HCT116 (cell line): ENCODE measurements at places on chromosomes 4 and X.

DNA sequence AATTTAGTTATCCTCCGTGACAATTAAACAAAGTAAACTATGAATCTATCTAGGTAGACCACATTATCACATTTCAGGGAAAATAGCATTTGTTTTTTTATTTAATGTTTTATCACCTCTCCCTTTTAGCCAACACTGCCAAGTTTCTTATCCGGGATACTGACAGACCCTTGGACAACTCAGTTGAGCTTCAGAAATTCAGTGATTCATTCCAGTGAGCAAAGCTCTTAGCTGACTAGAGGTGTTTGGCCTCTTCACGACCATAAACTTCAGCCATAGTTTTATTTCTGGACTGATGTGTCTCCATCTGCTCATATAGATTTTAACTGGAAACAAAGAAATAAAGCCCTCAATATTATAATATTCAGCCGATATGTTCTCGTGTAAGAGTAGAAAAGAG lies 15.2 kb downstream of the SLITRK2 start:
- no peaks in the 10 kb centered on the region for H3K27me3 ChIP-seq
- H3K4me1 ChIP-seq, result no peaks in the 10 kb centered on the region
- no peak for DNase-seq
- no peak overlapping the region for H3K4me3 ChIP-seq

DNA sequence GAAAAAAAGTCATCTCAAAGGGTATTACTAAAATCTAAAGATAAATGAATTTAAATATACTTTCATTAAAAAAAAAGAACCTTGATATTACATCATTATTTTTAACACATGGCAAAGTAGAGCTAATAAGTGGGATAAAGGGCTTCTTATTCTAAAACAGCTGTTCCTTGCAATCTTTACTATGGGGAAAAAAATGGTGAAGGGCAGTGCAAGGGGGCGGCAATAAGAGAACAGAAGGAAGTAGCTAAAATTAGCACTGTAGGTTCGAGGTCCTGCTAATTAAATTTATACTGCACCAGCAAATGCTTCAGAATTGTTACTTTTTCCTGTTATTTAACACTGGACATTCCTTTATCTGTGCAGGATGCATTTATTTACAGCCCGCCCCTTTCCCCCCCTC lies 89.4 kb upstream of the HPF1 start:
- H3K4me3 ChIP-seq, result no peak overlapping the region
- no peaks in the 10 kb centered on the region for H3K4me1 ChIP-seq
- no peak for DNase-seq
- H3K36me3 ChIP-seq, result no peaks in the 10 kb centered on the region
- H3K27me3 ChIP-seq, result 0 out of 2 replicates have a peak, but pooled peaks cover 3% of the 10 kb centered on the region
- no peak overlapping the region for H3K27ac ChIP-seq

DNA sequence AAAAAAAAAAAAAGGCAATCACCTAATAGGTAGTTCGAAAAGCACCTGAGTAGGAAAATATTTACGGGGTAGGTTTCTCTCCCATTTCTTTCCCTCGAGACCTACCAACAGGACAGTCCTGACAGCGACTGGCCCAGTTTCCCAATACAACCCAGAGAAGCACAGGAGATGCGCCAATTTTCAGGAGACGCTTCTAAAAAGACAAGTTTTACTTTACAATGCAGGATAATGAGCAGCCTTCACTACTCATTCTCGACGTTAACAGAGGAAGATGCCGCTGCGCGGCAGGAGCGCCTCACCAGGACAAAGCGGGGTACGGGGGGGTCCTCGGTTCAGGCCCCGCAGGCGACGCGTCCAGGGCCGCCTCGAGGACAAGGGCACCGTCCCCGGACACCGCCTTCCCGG lies 708 bp downstream of the BCLAF3 start:
- no peaks in the 10 kb centered on the region for H3K36me3 ChIP-seq
- H3K4me3 ChIP-seq, result peak overlapping the region; percentile 61
- no peaks in the 10 kb centered on the region for H3K27me3 ChIP-seq
- peak overlapping the region; percentile 26; the same call in 1 of the 2 replicates for H3K27ac ChIP-seq

GRCh38 chrX:48833542-48834138 lies 1.8 kb downstream of the PCSK1N start:
- H3K27me3 ChIP-seq, result no peaks in the 10 kb centered on the region
- no peak overlapping the region for H3K4me3 ChIP-seq
- H3K36me3 ChIP-seq, result no peaks in the 10 kb centered on the region
- no peak for DNase-seq

GRCh38 chrX:130654409-130654950 lies 248.5 kb downstream of the ENOX2 start:
- no peak overlapping the region for H3K27ac ChIP-seq
- H3K27me3 ChIP-seq, result no peaks in the 10 kb centered on the region
- DNase-seq, result no peak
- H3K4me1 ChIP-seq, result no peaks in the 10 kb centered on the region
- no peaks in the 10 kb centered on the region for H3K36me3 ChIP-seq
- H3K4me3 ChIP-seq, result no peak overlapping the region

DNA sequence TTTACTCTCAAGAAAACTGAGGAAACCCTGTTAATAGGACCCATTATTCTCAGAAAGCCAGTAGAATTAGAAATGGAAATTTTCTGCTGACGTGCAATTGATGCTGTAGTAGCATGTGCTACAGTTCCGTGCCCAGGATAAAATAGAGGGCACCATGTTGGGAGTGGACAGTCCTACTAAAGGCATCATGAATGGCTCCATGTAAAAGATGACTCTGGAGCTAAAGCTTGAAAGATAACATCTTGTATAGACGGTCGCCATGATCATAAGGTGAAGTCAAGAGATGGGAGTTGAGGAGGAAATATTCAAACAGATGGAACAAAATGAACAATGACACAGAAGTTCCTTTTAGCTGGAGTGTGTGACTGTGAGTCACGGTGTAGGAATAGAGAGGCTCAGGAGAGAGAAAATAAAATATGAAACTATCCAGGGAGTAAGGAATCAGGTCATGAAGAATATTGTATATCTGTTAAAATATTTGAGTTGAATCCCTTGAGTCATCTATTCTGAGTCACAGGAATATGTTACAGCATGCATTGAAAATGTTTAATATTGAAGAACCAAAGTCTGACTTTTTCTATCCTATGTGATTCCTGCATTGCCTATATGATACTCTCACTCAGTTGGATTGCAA lies 31.8 kb downstream of the ANXA10 start:
- no peaks in the 10 kb centered on the region for H3K27me3 ChIP-seq
- no peak overlapping the region for H3K4me3 ChIP-seq
- no peak for DNase-seq
- peaks cover 7% of the 10 kb centered on the region; the same call in 1 of the 2 replicates for H3K4me1 ChIP-seq
- H3K36me3 ChIP-seq, result no peaks in the 10 kb centered on the region

DNA sequence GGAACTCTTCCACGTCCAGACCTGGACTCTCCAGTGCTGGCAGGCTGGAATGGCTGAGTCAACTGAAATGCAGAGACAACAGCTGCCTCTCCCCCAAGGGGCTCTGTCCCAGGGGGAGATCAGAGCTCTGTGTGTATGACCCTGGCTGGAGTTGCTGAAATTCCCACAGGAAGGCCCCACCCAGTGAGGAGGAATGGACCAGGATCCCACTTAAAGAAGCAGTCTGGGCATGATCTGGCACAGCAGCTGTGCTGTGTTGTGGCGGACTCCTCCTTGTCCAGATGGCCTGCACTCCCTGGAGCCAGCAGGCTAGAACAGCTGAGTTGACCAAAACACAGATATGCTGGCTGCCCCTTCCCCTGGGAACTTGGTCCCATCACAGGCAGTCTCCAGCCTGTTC lies 25.4 kb downstream of the C4orf17 start:
- H3K4me1 ChIP-seq, result no peaks in the 10 kb centered on the region
- H3K27ac ChIP-seq, result no peak overlapping the region
- H3K36me3 ChIP-seq, result no peaks in the 10 kb centered on the region
- no peaks in the 10 kb centered on the region for H3K27me3 ChIP-seq
- H3K4me3 ChIP-seq, result no peak overlapping the region

- no peak for DNase-seq
- no peak overlapping the region for H3K27ac ChIP-seq
- H3K36me3 ChIP-seq, result no peaks in the 10 kb centered on the region
- H3K27me3 ChIP-seq, result no peaks in the 10 kb centered on the region
Observed at GRCh38 chr4:31391976-31392375, 671.8 kb downstream of the PCDH7 start.

DNA sequence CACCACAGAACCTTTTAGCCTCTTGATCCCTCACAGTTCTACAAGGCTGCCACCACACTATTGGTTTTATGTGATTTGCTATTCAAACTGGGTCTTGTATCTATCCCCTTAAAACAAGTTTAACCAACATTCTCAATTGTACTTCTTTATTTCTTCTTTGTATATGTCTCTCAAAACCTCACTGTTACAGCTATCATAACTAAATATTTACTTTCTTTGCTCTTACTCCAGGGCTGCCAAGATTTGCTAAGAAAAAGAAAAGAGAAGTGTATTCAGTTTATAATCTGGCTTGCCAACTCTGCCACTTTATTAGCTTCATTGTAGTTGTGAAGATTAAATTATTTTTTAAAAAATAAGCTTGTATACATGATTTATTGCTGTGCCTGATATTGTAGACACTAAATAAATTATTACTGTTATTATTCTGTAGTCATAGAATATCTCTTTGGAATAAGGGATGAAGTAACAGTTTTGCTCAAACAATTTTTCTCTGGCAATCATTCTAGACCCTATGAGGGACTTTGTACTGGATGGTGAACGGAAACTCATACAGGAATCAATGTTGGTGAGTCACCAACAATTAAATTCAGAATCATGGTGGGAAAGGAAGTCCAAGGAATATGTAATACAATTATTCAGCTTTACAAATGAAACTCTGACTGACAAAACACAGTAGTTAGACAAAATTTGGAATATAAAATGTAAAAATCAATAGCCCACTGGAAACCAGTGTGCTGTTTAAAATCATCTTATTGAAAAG lies 127.1 kb upstream of the DCAF8L1 start:
- no peaks in the 10 kb centered on the region for H3K27me3 ChIP-seq
- H3K4me1 ChIP-seq, result no peaks in the 10 kb centered on the region
- H3K36me3 ChIP-seq, result no peaks in the 10 kb centered on the region

DNA sequence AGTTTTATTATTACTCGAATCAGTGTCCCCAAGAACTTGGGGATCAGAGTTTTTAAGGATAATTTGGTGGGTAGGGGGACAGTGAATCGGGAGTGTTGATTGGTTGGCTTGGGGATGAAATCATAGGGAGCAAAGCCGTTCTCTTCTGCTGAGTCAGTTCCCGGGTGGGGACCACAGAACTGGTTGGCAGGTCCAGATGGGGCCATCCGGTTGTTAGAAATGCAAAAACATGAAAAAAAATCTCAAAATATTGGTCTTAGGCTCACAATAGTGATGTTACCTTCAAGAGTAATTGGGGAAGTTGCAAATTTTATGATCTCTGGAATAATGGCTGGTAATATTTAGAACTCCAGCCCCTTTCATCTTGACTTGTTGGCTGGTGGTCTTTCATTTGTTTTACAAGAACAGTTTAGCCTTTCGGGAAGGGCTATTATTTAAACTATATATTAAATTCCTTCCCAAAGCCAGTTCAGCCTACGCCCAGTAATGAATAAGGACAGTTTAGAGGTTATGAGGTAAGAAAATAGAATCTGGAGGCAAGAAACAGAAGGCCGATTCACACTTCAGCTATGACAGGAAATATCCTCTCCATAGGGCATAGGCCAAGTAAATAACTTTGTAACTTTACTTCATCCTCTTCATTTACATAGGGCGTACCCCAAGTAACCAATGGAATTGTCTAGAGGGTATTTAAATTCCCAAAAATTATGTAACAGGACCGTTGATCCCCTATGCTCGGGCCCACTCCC lies 164.1 kb upstream of the STS start:
- H3K4me1 ChIP-seq, result no peaks in the 10 kb centered on the region
- H3K27ac ChIP-seq, result no peak overlapping the region
- no peaks in the 10 kb centered on the region for H3K36me3 ChIP-seq
- DNase-seq, result no peak
- no peak overlapping the region for H3K4me3 ChIP-seq

DNA sequence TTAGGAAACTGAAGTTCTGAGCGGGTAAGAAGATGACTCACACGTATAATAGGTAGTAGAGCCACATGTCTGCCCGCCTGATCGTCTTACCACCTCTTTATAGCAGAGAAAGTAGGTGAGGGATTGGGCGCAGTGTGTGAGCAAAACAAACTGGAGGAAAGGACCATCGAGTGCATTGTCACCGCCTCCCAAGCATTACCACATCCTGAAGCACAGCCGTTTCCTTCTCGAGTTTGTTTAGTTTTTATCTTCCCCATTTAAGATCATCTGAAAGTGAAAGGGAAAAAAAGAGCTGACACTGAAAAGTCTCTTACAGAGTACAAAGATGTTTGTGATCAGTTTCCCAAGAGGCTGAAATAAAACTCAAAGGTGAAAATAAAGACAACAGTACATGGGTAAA lies 14.8 kb downstream of the PDK3 start:
- no peak for DNase-seq
- H3K4me1 ChIP-seq, result no peaks in the 10 kb centered on the region
- H3K4me3 ChIP-seq, result no peak overlapping the region
- no peaks in the 10 kb centered on the region for H3K36me3 ChIP-seq
- no peak overlapping the region for H3K27ac ChIP-seq

DNA sequence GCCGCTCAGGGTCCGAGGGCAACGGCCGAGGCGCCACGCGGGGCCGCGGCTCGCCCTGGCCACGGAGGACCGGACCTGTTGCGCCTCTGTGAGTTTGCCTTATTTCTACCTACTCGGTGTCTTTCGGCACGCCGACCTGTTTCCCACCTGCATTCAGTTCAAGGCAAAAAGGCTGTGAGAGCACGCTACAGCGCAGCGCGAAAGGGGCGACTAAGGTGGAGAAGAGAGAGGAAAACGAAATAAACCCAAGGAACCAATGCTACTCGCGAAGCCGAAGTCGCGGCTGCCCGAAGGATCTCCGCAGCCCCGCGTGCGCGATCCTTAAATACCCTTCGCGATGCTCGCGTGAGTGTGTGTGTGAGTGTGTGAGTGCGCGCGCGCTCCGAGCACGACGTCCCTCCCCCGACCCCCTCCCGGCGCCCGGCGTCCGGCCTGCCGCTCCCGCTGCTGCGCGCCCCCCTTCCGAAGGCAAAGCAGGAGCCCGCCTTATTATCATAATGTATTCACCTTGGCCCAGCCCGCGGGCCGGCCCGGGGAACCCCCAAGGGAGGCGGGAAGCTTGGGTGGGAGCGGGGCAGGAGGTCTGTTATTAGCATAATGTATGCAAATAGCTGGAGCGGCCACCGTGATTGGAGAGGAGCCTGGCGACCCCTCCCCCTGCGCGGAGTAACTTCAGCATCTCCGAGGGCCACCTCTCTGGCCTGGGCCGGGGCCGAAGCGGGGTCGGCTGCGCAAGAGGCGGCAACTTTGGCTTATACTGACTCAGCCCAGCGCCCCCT lies at the start of gene COL25A1:
COL25A1 (minus strand) TSS at position 298 of the 779 bp plus-strand sequence.
- no peaks in the 10 kb centered on the region for H3K4me1 ChIP-seq
- H3K36me3 ChIP-seq, result no peaks in the 10 kb centered on the region
- DNase-seq, result no peak
- H3K27ac ChIP-seq, result no peak within 1 kb of the TSS

DNA sequence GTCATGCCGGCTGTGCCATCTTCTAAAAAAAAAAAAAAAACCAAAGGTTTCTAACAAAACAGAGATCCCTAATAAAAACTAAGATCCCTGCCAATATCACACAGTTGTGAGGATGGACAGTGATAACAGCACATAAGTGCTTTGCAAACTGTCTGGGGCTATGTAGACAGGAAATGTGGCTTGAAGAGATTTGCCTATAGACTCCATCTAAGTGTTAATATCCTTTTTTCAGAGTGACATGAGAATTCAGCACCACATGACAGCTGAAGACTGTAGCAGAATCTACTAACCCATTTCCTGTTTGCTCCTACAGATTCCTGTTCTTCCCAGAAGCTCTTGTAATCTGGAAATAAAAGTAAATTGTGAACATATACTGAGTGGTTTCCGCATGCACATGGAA lies 215.4 kb downstream of the KDR start:
- no peaks in the 10 kb centered on the region for H3K4me1 ChIP-seq
- no peaks in the 10 kb centered on the region for H3K36me3 ChIP-seq
- H3K27me3 ChIP-seq, result peaks cover 6% of the 10 kb centered on the region; the same call in 1 of the 2 replicates
- no peak overlapping the region for H3K4me3 ChIP-seq
- DNase-seq, result no peak
